ENCODE measurements at places on chromosomes 2 and 18. TPM values are rescaled to one million over a fixed set of nuclear protein-coding genes. Genes with fewer than 3 reads are reported as not detected.

GRCh38 chr18:38322206-38322605, 756.6 kb upstream of the CELF4 start:
- DNase-seq = no peak

SDC1 gene
- 480 TPM for total RNA-seq

ZNF385B gene
- total RNA-seq = 0.83 TPM

GRCh38 chr2:37389989-37390765, 45.7 kb downstream of the QPCT start:
- peak; percentile 71 for DNase-seq

- no peak for DNase-seq
These were observed 8.1 kb upstream of the TRIB2 start for GRCh38 chr2:12708508-12709206.

ORC4 gene
- total RNA-seq = 47.6 TPM

TNS1 gene
- 581 TPM for total RNA-seq

GRCh38 chr2:217864963-217865772, 137.6 kb downstream of the TNS1 start:
- no peak for DNase-seq
